ENCODE measurements at places on chromosomes 6 and 20.
A peak's percentile ranks its signal among the peaks of the same experiment; 100 is the strongest.

DNA sequence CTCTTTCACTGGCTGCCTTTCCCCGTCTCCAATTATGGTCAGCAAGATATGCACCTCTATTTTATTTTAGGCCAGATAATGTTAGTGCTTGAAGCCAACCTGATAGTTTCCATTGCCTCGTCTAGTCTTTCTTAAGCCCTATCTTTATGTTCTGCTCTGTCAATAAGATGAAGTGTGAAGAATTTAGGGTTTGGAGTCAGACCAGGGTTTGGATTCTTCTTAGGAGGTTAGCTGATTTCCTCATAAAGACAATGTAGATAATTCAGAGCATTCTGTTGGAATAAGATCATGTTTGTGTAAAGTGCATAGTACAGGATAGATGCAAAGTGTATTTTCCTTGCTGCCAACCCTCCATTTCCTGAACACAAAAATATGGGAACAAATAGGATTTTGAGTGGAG lies 43.8 kb downstream of the PKIB start:
- no peak for DNase-seq

GRCh38 chr6:5610640-5611039 lies 349.3 kb downstream of the FARS2 start:
- DNase-seq: no peak

GRCh38 chr6:90989763-90990162 lies 402.9 kb upstream of the MAP3K7 start:
- DNase-seq: no peak

DNA sequence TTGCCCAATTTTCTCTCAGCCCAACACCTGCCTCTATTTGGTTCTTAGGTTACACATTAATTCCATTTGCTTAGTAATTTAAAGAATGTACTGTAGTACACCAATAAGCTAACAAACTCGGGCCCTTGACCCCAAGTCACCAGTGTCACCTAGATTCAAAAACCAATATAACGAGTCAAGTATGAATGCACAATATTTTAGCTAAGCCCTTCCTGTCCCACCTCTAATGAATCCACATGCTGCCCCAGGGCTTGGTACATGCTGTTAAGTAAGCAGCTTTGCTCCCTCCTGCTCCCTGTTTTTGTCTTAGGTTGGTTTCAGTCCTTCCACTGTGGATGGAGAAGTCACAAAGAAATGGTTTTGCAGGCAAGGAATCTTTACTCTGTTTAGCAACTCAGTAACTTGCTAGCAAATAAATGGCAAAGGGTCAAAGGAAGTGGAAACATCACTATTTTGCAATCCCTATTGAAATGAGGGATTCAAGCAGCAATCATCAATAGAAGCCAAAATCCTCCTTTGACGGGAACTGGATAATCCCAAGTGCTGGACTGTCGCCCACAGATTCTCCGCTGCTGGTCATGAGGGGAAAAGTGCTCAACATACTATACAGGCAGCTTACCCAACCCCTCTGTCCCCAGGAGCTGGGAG lies 5.0 kb upstream of the MPC1 start:
- DNase-seq: no peak

DNA sequence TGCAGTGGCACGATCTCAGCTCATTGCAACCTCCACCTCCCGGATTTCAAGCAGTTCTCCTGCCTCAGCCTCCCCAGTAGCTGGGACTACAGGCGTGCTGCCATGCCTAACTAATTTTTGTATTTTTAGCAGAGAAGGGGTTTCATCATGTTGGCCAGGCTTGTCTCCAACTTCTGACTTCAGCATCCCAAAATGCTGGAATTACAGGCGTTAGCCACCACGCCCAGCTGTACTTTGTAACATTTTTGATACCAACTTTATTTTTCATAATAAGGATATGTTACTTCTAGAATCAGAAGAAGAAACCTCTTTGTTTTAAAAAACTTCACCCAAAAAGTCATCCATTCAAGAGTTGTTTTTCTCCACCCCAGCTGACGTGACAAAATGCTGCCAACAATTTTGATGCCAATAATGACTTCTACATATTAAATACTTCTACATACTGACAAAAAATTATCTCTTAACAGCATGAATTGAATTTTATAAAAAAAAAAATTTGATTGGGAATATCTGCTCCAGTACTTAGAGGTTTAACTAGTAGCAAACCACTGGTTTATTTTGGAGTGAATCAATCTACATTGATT lies 22.5 kb upstream of the PRIM2 start:
- DNase-seq: no peak

DNA sequence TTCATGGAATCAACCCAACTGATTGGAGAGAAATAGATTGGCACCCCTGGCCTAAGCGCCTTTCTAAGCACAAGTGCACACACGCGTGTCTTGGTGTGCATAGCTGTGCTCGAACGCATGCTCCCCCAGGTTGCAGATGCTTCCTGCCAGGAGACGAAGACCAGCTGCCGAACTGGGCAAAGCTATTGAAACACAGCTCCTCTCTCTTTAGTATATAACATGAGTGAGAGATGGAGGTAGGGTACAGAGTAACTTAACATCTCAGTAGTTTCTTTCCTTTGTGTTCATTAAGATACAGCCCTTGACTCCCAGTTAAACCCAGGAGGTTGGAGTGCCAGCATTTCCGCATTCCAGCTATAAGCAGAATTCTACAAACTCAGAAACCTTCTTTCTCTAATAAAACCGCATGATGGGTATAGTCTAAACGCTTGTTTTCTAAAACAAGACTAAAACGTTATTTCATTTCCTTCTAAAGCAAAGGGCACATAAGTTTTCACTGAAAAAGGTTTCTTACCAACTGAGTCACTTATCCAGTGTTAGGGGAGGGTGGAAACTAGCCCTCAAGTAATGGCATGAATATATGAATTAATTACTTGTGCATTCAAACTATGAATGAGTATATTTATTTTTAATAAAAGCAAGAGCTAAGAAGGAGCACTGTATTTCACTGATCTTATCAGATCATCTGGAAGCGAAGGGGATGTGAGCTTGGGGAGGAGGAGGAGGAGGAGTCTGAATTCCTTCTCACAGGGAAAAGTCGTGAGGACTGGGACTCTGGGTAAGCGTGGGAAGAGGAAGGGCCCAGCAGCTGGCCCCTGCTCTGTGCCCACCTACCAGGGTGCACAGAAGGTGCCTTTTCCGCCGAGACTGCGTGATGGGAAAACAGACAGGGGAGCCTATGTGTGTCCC lies 179.2 kb downstream of the TMEM242 start:
- DNase-seq: no peak

- DNase-seq: no peak
Measured at GRCh38 chr20:48416002-48416401, 411.8 kb downstream of the PREX1 start.

GRCh38 chr20:33686100-33686983 lies at the start of gene E2F1:
Gene E2F1 (minus strand): TSS chr20:33686385. CDS start chr20:33686264, 121 bp downstream.
- DNase-seq: peak; percentile 91

DNA sequence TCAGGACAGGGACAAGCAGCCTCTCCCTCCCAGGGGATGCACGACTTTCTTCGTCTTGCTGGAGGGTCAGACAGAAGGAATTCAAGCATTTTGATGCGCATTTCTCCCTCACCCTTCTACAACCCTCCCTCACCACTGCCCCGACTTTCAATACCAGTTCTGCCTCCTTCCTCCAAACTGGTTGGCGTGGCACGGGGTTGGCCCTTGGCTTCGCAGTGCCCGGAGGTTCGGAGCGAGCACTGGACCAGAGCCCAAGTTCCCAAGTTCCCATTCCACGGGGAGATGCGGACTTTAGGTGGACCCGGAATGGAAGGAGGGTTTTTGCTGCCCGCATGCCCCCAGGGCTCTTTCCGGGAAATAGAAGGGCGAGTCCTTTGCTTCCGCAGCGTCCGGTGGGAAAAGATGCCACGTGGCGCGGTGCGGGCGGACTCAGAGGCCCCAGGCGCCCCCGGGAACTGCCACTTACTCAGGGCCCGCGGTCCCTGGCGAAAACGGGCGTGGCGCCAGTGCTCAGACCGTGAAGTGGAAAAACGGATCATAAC lies 8.0 kb upstream of the LAMP5 start:
- DNase-seq: no peak

GRCh38 chr6:112806163-112806865 lies 459.2 kb downstream of the RFPL4B start:
- DNase-seq: no peak

GRCh38 chr20:64035933-64036345 lies at the start of gene C20orf204:
Gene C20orf204 (plus strand): TSS chr20:64036182. CDS start chr20:64036324, 142 bp downstream.
- DNase-seq: no peak

- DNase-seq: no peak
Measured at GRCh38 chr6:3643921-3644738, 107.4 kb downstream of the PXDC1 start.

GRCh38 chr6:127967708-127968107 lies 66.8 kb upstream of the THEMIS start:
- DNase-seq: no peak
